ENCODE measurements at places on chromosomes 2 and 18.

- no peak for DNase-seq
These were observed 61.7 kb downstream of the CDC42EP3 start for GRCh38 chr2:37609782-37610181.

DNA sequence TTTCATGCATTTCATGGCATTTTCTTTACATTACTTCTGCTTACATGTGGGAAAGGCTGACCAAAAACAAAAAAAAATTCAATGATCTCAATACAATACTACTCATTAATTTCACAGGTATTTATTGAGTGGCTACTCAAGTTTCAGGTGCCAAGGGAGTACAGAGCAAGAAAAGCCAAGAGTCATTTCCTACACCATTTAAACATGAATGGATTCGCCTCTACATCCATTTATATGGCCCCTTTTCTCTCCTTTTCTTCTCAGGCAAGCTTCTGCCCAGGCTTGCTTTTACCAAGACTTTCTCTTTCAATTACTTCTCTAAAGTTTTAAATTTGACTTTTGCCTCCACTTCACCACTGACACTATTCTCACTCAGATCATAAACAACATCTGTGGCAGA is 1603.1 kb upstream of the CELF4 start:
- no peak for DNase-seq

DNA sequence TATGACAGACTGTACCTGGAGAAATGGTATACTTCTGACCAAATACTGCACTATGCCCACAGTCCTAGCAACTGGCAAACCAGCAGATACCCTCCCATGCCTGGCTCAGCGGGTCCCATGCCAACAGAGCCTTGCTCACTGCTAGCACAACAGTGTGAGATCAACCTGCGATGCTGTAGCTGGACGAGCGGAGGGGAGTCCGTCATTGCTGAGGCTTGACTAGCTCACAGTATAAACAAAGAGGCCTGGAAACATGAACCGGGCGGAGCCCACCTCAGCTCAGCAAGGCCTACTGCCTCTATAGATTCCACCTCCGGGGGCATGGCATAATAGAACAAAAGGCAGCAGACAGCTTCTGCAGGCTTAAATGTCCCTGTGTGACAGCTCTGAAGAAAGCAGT is 93.2 kb upstream of the CAB39 start:
- DNase-seq = no peak

GRCh38 chr2:139281124-139281523 is 500.9 kb upstream of the NXPH2 start:
- no peak for DNase-seq

DNA sequence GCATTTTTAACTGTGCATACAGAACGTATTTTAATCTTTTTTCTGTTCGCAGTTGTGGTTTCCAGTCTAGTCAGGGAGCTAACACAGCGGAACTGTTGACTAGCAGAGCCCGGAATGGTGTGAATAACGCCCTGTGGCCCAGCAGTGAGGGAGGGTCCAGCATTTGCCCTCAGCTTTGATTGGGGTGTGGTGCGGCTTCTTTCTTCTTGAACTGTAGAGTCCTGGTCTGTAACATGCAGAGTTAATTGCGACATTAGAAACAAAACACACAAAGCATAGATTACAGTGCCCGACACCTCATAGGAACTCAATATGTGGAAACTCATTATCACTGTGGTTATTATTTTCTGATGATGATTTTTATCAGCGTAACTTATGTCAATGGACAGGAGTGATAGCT is 253.6 kb downstream of the SOX11 start:
- no peak for DNase-seq

DNA sequence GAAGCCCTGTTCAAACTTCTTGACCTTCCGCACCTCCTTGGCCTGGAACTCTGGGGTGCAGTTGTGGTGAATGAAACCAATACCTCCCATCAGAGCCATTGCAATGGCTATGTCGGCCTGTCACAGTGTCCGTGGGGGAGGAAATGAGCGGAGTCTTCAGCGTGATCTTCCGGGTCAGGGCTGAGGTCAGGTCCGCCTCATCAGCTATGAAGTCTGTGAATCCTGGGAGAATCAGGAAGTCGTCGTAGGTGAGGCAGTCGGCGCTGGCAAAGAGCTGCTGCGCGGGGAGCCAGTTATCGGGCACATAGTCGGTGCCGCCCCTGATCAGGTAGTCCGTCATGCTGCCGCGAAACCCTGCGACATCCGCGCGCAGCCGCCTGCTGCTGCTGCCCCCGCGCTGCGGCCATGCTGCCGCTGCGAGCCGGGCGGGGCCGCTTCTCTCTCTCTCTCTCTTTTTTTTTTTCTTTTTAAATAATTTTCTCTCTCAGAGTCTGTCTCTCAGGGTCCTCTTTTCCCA is 154.1 kb upstream of the ZSWIM2 start:
- DNase-seq = no peak

- no peak for DNase-seq
These were observed 237.2 kb upstream of the COPS8 start for GRCh38 chr2:236848501-236848900.

GRCh38 chr2:152176113-152176714 is 651 bp upstream of the STAM2 start:
- no peak for DNase-seq

GRCh38 chr18:24949908-24950307 is 402.1 kb downstream of the ZNF521 start:
- DNase-seq = no peak

DNA sequence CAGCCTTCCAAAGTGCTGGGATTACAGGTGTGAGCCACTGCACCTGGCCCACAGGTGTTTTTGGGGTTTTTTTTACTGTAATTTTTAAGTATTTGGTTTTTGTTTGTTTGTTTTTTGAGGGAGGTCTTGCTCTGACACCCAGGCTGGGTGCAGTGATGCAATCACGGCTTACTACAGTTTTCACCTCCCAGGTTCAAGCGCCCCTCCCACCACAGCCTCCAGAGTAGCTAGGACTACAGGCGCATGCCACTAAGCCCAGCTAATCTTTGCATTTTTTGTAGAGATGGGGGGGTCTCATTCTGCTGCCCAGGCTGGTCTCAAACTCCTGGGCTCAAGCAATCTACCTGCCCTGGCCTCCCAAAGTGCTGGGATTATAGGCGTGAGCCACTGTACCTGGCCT is 7.3 kb upstream of the SLC11A1 start:
- no peak for DNase-seq

- DNase-seq = no peak
These were observed 120.3 kb downstream of the PXDN start for GRCh38 chr2:1623906-1624445.

DNA sequence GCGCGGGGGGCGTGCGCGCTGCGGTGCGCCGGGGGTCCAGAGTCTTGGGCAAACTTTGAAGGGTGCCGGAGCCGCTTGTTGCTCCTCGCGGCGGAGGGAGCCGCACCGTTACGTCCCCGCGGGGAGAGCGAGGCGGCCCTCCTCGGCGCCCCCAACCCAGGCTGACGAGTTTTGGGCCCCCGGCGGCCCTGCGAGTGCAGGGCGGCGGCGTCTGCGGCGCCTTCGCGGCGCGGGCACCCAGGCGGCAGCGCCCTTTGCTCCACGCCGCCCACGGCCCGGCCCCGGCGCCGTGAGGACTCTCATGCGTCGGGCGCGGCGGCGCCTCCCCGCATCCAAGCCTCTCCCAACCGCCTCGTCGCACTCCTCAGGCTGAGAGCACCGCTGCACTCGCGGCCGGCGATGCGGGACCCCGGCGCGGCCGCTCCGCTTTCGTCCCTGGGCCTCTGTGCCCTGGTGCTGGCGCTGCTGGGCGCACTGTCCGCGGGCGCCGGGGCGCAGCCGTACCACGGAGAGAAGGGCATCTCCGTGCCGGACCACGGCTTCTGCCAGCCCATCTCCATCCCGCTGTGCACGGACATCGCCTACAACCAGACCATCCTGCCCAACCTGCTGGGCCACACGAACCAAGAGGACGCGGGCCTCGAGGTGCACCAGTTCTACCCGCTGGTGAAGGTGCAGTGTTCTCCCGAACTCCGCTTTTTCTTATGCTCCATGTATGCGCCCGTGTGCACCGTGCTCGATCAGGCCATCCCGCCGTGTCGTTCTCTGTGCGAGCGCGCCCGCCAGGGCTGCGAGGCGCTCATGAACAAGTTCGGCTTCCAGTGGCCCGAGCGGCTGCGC is 814 bp downstream of the FZD7 start:
- DNase-seq = peak; percentile 49

DNA sequence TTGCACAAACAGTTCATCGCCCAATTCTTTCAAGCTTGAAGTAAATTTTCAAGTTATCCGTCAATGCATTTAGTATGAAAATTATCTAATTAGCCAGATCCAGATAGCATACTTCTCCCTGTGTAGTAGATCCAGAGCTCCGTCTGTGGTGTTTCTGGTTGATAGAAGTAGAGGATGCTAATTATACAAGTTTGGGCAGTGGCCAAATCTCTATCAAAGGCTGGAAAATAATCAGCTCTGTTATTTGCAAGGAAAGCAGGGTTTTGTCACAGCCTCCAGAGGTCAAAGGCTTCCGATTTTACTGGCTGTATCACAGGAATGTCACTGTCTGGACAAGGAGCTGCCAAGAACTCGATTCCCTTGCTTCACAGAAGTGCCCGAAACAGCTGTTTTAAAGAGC is 28.6 kb downstream of the LRRC30 start:
- DNase-seq = no peak

GRCh38 chr18:76715012-76715610 is 107.2 kb upstream of the ZNF236 start:
- no peak for DNase-seq

- DNase-seq = no peak
These were observed 161.5 kb downstream of the NAPG start for GRCh38 chr18:10687161-10687925.

DNA sequence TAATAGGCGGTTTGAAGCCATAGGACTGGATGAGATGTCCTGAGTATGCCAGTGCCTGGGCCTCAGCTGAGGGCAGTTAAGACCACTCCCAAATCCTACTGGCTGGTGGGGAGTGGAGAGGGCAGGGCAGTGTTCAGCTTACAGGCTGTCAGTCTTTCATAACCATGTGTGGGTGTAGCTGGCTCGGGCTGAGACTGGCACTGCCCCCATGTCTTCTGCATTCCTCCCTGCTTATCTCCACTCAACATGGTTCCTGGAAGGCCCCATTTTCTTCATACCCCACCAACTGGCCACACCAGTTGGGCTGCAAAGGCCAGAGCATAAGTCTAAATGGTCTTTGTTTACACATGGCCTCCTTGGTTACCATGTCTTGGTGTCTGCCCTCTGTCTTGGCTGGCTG is 17.2 kb upstream of the IL37 start:
- DNase-seq = no peak

GRCh38 chr18:5073026-5073944 is 123.8 kb downstream of the AKAIN1 start:
- DNase-seq = no peak

DNA sequence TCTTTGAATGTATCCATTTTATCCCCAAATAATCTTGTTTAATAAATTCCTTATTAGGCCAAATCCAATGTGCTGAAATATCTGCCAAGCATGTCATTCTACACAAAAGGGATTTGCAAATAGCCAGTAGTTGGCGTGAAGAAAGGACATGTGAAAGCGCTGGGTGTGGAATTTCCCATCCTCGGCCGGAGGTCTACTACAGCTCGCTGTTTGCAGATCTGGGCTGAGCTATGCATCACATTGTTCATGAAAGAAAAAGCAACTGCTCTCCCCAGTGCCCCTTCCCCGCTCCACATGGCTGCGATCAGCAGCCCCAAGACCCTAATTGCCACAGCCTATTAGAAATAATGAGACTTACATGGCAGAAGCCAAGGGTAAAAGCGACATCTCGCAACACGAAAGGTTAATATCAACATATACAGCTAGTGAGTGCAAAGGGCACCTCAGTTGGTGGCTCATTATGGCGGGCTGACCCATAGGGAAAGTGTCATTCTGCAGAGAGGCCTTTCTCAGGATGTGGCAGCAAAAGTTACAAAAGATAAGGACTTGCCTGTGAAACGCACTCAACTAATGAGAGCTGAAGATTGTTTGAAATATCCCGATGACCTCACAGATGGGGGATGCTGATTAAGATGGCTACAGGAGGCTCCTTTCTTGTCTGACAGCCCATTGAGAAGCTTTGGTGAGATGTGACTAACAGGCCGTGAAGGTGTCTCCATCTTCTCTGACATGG is 126.9 kb upstream of the CYP1B1 start:
- no peak for DNase-seq

DNA sequence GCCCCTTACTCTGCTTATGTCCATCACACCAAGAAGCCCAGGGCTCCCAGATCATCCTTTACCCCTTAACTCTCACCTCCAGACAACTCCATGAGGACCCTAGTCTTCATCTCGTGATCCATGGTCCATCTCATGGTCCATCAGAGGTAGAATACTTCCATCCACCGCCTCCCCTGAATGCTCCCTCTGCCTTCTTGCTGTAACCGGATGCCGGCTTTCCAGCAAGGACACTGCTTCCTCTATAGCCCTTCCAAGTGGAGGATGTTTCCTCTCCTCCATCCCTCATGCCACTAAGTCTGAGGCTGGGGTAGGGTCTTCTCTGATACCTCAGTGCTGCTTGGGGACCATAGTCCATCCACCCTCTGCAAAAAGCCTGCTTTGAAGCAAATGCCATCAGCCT is 118.6 kb upstream of the SIX2 start:
- no peak for DNase-seq

GRCh38 chr2:175152242-175152641 is 15.8 kb downstream of the ATF2 start:
- DNase-seq = no peak

DNA sequence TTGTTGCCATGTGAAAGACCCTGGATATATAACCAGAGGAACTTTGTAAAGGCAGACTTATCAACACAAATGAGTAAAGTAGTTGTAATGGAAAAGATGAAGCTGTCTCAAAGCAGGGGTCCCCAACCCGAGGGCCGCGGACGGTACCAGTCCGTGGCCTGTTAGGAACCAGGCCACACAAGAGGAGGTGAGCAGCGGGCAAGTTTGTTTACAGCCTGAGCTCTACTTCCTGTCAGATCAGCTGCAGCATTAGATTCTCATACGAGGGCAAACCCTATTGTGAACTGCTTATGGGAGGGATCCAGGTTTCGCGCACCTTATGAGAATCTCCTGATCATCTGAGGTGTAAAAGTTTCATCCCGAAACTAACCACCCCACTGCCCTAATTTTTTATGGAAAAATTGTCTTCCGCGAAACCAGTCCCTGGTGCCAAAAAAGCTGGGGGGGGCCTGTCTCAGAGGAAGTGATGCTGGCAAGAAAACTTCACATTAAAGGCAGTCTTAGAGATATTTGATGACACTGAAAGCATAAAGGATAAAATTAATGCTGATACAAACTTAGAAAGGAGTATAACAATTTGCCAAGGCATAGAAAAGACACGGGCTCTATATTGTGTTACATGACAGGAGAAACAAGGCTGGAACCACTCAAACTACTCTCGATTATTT is 57.5 kb upstream of the MSTN start:
- DNase-seq = no peak

Measured in CD8-positive, alpha-beta T cell (primary cell).